Tongue (tissue), 3 donors: ENCODE measurements at places on chromosomes 6 and 20.

DNA sequence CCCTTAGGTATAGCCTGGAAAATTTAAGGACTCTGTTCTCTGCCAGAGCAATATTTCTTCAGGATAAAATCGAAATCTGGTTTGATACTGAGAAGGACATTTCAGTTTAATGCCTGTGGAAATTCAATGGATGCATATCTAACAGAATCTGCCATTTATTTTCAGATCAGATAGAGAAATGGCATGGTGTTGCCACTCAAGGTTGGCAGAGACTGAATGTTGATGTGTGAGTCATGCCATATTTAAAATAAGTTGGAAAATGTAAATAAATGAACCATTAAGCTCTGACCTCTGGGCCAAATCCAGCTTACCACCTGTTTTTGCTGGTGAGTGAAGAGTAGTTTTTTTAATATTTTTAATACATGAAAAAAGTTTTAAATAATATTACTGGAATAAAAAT, 594.6 kb downstream of the DOK5 start:
- DNase-seq: peak; percentile 37

GRCh38 chr6:96608074-96608473, 45.1 kb downstream of the FHL5 start:
- no peak for DNase-seq

- no peak for DNase-seq
These were observed 278.9 kb downstream of the SAMD5 start for GRCh38 chr6:147787417-147787816.

- DNase-seq: peak; percentile 85
These were observed at the start of gene SASH1 for GRCh38 chr6:148342350-148343046. Gene SASH1 (plus strand): TSS chr6:148342838. CDS start chr6:148343068, 230 bp downstream.

DNA sequence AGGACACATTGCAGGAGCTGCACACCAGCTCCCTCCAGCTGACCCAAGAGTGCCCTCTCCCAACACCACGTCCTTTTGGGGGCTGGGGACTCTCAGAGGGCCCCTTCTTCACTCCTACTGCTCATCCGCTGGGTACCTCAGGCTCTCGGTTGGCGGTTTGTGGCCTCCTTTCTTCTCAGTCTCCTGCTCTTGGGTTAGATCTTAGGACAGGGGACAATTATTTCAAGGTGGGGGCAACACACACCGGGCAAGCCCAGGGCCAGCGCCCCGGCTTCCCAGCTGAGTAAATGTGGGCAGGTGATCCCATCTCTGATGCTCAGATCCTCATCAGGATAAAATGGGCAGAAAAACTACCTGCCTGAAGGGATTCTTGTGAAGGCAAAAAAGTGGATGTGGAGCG, 1.1 kb downstream of the TCF15 start:
- no peak for DNase-seq

DNA sequence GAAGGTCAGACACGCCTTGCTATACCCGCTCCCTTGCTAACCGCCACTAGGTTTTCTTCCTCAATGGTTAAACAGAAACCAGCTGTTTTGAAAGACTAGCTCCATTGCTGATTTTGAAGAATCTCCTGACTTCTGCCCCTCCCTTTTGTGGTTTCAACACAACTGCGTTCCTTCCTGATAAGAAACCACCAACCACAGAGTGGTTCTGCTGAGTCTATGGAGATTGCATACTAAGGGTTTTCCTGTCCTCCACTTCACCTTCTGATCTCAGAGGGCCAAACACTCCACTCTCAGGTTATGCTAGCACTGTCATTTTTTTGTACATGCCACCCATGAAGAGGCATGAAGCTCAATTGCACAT, 207.9 kb downstream of the MYLK4 start:
- DNase-seq: no peak

- no peak for DNase-seq
These were observed 275.6 kb downstream of the TENT5A start for GRCh38 chr6:81476881-81477280.

- DNase-seq: peak; percentile 45
These were observed 19.2 kb downstream of the PDE7B start for GRCh38 chr6:135870722-135871121.

DNA sequence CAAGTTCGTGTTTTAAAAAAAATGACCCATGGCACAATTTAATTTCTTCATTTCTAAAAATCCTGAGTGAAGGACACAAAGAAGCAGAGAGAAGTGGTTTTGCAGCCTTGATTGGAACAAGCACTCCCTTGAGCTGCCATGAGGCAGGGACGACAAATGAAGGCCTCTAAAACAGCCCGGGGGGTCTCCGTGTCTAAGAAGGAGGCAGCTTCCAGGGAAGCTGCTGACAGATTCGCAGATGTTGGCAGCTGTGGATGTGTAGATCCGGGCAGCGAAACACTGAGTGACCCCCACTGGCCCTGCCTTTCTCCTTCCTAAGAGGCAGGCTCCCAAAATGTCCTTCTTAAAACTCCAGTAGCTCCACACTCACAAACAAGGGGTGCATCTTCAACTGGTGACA, 9.6 kb upstream of the LBP start:
- DNase-seq: peak; percentile 15

DNA sequence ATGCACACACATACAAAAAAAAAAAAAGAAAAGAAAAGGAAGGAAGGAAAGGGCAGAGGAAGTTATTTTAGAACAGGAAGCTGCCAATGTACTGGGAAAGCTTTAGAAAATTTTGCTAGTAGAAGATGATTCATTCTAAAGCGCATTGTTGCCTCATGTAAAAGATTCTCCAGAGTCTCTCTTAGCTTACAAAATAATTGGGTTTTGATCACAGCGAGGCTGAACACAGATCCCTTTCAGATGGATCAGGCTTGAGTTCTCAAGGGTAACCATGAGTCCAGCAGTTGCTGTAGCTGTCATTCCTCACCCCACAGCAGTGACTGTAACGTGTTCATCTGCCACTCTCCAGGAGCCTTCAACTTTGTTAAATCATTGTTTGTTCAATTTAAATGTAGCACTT, 81.9 kb downstream of the PHACTR2 start:
- peak; percentile 28 for DNase-seq

DNA sequence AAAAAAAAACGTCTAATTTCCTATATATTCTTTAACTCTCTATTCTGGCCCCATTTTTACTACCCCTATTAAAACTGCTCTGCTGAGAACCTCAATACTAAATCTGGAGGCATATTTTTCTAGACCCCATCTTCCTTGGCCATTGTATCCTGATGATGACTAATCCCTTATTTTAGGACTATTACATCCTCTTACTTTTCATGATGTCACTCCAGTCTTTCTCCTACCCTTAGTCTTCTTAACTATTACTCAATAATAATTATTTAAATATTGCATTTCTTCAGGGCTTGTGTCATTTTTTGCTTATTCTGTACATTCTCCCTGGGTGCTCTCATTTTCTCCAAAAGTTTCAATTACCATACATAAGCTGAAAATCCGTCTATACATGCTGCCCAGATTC, 6.4 kb downstream of the FBXO30 start:
- DNase-seq: no peak

- DNase-seq: no peak
These were observed 8.0 kb upstream of the ZBTB9 start for GRCh38 chr6:33446356-33446755.

GRCh38 chr20:33475381-33476152, 14.3 kb upstream of the CBFA2T2 start:
- peak; percentile 37 for DNase-seq

GRCh38 chr6:31479151-31479932, 18.6 kb upstream of the MICB start:
- DNase-seq: no peak
